ENCODE measurements at places on chromosomes 7 and 10.

DNA sequence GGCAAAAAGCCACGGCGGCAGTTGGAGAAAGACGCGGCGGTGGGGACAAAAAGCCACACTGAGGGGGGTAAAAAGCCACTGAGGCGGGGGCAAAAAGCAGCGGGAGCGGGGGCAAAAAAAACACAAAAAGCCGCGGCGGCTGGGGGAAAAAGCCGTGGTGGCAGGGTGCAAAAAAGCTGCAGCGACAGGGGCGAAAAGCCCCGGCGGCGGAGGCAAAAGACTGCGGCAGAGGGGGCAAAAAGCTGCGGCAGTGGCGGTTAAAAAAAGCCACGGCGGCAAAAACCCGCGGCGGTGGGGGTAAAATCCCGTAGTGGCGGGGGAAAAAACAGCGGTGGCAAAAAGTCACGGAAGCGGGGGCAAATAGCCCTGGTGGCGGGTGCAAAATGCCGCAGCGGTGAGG lies 527.3 kb downstream of the ZNF33B start:
- DNase-seq: no peak

DNA sequence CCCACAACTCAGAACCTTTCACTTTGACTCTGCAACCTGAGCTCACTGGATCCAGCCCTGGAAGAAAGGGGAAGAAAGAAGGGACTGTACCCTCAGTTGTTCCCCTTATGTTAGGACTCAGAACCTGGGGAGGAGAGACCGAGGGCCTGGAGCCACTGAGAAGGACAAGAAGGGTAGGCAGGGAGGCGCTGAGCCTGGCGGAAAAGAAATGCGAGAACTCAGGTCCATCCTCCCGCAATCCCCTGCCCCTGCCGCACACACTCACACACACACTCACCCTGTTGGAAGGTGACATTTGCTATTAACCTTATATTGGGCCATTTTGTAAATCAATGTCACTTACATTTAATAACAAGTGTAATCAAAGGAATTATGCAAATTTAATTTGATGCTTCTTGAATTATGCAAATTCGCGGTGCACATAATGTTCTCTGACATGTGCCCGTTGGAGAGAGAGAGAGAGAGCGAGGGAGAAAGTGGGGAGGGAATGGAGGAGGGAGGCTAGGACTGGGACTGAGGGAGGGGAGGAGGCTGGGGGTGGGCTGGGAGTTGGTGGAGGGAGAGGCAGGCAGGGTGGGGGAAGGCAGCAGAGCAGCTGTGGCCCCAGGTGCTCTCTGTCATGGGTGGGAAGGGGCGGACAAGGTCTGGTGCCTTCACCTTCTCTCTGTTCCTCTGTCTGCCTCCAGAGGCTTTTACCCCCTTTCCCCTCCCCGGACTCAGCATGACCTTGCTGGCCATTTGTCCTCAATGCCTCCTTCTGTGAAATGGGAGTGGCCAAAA lies 99.6 kb upstream of the PAX2 start:
- DNase-seq: no peak

DNA sequence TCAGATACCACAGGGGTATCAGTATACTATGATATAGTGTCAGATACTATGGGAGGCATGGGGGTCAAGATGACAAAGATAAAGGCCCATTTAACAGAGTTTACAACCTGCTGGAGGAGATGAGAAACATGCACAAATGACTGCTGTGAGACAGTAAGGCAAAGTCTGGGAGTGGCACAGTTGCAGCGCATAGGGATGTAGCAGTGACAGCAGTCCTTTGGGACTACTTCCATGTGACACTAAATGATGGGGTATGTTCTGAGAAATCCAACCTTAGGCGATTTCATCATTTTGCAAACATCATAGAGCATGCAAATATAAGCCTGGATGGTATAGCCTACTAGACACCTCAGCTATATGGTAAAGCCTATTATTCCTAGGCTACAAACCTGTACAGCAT lies 56.8 kb downstream of the CDK1 start:
- DNase-seq: no peak

DNA sequence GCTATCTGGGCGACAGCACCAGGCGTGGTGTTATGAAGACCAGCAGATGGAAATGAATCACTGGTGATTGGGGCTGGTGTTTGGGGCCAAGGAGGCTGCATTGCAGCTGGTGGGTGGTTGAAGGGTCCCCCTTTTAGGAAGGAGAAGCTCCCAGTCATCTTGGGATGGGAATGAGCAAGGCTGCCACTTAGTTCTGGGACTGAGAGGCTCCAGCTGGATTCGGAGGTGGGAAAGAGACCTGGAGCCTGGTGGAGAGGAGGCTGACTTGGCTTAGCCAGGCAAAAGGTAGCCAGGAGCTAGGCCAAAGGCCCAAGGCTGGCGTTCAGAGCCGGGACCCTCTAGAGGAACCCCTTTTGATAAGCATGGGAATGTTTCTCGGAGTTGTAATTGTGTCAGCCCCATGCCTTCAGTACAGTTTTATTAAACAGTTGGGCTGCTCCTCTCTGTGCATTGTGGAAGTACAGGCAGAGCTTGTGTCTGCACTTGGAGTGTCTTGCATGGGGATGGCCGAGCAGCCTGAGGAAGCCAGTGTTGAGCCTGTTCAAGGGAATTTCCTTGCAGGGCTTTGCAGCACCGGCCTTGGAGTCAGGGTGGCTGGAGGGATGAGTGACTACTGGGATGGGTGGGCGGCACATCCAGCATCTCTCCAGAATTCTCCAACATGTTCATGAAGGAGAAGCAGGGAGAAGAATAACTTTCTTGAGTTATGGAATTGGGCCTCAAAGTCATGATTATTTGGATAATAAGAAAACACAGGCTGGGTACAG lies 234.9 kb downstream of the BAMBI start:
- DNase-seq: no peak

DNA sequence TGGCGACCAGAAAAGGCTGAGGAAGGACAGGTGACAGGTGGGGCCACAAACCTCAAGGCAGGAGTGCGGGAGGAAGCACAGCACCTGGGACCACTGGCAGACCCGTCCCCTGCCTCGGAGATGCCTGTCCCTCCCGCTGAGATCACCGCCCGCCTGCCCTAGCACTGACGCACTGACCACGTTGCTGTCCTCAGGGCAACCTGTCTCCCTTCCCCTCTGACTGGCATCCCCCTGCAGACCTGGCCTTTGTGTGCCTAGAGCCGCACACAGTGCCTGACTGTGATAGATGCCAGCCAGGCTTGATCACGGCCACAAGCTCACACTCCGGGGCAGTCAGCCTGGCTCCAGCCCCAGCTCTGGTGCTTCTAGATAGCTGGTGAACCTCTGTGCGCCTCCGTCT lies 58.4 kb upstream of the EN2 start:
- DNase-seq: no peak

GRCh38 chr7:111730476-111731300 lies 168.4 kb upstream of the IMMP2L start:
- DNase-seq: no peak

- DNase-seq: no peak
These were observed 20.8 kb upstream of the ERVW-1 start for GRCh38 chr7:92498557-92498956.

DNA sequence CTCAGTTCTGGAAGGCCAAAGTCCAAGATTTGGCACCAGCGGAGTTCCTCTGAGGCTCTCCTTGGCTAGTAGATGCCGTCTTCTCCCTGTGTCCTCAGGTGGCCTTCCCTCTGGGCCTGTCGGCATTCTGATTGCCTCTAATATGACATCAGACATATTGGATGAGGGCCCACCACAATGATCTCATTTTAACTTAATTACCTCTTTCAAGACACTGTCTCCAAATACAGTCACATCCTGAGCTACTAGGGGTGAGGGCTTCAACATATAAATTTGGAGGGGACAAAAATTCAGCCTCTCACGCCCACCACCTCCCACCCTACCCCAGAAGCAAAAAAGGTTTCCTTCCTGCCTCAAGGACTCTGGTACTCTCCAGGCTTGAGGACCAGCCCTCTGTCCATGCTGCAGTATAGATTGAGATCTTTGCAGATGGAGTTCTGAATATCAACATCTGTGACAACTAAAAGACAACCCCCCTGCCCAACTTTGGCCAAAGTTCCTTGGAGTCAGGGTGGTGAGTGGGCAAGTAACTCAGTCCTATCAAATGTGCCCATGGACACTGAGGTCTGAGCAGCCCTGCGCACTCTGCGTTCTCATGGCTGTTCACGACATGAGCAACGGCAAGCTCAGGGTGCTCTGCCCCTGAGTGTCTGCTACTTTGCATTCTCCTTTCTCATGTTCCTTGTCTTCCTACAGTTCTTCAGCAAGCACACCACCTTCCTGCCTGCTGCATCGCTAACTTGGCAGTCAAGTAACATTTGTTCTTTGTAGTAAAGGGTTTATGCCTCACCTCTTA lies 11.5 kb downstream of the TMEM176B start:
- DNase-seq: no peak

GRCh38 chr7:5445981-5446594 lies 22.5 kb upstream of the TNRC18 start:
- DNase-seq: no peak

GRCh38 chr7:19762631-19763030 lies 10.8 kb downstream of the TMEM196 start:
- DNase-seq: no peak

All from hypothalamus (tissue), 51 donors.